Stimulated activated CD4-positive, alpha-beta T cell treated with anti-CD3 and anti-CD28 coated beads, Interleukin-4, amount 100 ng/mL, for 48 hours (primary cell): ENCODE measurements at places on chromosomes 5 and 9.
A peak's percentile ranks its signal among the peaks of the same experiment; 100 is the strongest.

- DNase-seq, result no peak
Observed at GRCh38 chr5:81537905-81538547, 144.1 kb upstream of the ACOT12 start.

GRCh38 chr5:124935065-124935464 lies 188.6 kb upstream of the ZNF608 start:
- DNase-seq, result no peak

- no peak for DNase-seq
Observed at GRCh38 chr5:148937239-148937638, 110.8 kb downstream of the ADRB2 start.

DNA sequence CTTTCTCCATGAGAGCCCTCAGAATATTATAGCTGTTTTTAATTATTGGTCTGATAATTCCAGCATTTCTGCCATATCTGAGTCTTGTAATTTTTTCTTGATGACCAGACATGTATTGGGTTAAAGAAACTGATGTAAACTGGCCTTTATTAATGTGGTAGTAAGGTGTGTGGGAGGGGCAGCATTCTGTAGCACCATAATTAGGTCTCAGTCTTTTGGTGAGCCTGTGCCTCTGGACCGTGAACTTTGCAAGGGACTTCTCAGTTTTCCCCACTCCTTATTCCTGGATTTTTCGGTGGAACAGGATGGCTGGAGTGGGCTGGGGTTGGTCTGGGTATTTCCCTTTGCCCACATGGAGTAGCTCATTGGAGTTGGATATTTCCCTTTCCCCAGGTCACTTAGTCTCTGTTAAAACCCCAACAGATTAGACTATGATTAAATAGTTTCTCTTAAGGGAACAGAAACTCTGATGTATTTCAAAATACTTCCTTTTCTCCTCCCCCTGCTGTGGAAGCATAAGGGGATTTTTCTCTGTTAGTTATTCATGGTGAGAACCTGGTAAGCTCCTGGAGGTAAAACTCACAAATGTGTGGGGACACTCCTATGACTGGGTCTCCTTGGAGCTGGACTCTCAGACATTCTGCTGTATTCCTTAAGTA lies 52.4 kb downstream of the FSD1L start:
- DNase-seq, result no peak

DNA sequence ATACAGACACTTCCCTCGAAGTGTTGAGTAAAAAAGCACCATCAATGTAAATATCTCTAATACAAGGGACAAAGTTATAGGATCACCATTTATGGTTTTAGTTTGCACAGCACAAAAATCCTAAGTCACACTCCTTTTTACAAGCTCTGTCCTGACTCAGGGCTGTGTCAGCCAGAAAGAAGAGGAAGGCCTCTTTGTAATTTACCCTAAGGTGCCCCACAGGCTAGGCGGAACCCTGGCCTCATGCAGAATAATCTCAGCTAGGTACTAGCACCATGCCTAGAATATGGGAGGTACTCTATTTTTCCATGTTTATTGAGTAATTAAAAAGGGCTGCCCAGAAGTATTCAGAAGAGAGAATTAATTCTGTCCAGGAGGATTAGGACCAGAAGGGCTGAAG lies 36.9 kb downstream of the HAVCR1 start:
- DNase-seq, result no peak

- no peak for DNase-seq
Observed at GRCh38 chr5:42825422-42826148, 13.9 kb upstream of the SELENOP start.

GRCh38 chr5:132110930-132111329 lies 37.3 kb downstream of the CSF2 start:
- no peak for DNase-seq

DNA sequence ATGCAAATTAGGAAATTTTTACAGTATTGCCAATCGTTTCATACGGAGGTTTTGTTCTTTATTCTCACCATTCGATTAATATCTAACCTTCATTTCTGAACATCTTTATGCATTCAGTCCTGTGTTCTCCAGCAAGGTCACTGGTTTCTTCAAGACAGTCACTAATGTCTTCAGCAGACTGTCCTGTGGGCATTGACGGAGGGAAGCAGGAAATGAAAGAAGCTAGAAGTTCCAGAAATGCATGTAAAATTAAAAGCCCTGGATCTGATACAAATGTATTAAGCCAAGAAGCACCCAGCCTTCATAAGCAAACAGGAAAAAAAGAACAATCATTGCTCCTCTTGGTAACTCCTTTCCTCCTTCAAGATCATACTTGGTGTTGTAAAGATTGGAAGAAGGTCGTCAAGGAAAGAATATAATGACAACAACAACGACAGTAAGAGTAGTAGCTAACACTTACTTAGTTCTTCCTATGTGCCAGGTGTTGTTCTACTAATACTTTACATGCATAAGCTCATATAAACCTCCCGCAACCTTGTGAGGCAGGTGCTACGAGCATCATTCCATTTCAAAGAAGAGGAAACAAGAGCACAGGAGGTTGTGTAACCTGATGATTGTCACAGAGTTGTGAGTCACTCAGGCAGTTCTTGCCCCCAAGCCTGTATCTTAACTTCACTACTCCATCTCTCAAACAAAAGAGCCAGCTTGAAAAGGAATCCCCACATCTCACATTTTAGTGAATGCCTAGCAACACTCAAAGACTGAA lies 59.9 kb upstream of the CER1 start:
- no peak for DNase-seq

DNA sequence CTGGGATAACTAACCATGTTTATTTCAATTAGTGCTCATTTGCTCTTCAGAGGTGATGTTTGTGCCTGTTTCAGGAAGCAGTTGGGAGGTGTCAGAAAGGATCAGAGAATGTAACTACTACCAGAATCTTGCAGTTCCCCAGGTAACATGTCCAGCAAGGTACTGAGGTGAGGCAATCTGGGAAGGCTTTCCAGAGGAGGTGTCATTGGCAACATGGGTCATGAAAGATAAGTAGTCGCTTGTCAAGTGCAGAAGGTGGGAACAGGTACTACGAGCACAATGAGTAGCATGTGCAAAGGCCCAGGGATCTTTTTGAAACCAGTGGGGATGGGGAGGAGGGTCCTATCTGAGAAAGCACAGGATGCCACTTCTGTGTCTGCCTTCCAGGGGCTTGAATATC lies 4.8 kb downstream of the SMIM23 start:
- DNase-seq, result no peak

DNA sequence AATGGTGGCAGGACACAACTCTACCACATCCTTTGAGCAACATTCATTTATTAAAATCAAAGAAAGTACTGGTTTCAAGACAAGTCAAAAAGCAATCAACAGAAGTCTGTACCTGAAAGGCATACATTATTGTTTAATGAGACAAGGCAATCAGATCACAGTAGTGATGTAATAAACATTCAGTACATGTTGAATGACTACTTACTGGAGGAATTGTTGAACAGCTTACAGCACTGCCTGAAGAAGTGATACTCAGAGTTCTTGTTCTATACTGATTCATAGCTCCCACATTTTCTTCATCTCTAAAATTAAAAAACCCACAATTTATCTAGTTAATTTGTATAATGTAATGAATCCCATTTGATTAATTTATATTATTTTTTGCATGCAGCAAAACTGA lies 18.2 kb downstream of the RIOK2 start:
- no peak for DNase-seq

DNA sequence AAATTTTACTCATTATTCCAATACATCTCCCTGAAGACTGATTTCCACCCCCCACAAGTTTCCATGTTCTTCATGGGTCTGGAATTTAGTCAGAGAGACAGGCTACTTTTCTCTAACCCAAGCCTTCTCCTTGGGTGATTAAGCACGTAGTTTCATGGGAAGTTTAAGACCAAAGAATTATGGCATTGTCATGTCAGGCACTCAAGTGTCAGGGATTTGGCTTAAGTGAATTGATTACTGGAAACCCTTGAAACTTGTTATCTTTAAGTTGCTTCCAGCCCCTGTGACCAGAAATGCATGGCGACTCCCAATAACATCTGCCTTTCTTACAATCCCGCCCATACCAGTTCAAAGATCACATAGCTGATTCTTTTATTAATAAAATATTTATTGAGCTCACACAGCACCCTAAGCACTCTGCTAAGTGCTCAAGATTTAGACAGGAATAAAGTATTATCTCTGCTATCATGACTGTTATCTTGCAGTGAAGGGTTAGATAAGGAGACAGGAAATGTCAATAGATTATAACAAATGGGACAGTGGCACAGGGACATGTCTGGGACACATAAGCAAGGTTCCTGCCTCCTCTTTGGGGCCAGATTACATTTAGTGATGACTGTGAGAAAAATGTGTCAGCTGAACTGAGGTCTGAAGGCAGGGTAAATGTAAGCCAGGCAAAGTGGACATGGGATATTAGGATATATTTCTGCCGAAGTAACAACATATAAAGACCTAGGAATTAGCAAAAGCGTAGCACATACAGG lies 241.2 kb upstream of the TNC start:
- DNase-seq, result no peak

DNA sequence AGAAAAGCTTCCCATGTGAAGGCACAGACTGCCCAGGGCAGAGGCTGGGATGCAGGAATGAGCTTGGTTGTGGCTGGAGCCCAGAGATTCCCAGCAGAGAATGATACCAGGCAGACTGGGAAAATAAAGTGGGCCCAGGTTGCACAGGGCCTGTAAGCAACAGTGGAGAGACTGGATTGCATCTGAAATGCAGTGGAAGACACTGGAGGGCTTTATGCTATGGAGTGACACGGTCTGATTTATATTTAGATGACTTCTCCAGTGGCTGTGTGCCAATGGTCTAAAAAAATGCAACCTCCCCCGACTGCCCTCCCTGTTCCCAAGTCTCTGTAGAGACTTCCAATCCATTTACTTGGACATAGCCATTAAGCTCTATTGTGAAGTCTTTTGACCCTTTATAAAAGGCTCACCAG lies 951.1 kb upstream of the DMAC1 start:
- no peak for DNase-seq

GRCh38 chr5:59712836-59713497 lies 180.6 kb downstream of the PDE4D start:
- no peak for DNase-seq

GRCh38 chr5:12477554-12477953 lies 573.3 kb upstream of the CTNND2 start:
- no peak for DNase-seq

DNA sequence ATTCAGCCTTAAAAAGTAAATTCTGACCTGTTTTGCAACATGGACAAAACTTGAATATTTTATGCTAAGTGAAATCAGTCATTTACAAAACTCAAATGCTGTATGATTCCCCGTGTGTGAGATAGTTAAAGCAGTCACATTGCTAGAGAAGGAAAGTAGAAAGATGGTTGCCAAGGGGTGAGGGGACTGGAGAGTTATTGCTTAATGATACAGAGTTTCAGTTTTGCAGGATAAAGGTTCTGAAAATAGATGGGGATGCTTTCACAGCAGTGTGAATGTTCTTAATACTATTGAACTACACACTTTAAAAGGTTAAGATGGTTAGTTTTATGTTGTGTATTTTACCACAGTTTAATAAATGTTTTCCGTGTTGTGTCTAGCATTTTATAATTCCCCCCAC lies 51.2 kb downstream of the SGCD start:
- no peak for DNase-seq

GRCh38 chr5:126875303-126875785 lies 98.4 kb downstream of the LMNB1 start:
- no peak for DNase-seq

DNA sequence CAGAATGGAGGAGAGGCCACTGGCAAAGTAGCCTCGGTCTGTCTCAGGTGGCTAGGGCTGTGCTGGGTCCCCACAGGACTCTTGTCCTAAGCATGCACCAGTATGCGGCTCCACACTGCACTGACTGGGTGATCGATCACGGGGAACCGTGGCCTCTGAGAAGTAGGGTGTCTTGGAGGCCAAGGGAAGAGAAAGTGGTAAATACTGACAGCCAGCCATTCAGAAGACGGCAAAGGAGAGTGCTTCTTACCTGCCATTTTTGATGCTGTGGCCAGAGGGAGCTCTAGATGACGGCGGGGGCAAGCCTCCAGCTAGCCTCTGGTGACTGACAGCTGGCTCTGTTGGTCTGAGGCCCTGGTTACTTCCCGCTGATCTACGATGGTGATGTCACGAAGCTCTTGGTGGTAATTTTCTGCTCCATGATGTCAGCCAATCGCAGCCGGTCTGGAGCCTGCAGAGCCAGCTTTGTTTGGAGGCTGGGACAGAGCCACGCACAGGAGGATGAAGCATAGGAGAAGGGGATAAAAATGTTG lies 40.4 kb upstream of the GADD45G start:
- DNase-seq, result no peak

DNA sequence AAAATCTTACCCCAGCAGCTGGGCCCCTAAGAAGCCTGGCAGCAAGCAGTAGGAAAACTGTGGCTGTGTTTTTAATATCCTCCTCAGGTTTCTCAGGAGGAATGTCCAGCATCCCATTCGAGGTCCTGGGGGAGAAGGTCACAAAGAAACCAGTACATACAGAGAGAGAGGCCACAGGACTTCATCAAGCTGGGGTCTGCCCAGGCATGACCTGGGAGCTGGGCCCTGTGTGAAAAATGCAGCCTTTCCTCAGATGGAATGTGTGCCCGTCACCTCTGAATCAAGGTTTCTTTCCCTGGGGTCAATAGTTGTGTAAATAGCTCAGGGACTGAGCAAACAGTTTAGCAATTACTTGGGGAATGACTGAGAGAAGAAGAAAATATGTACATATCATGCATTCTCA lies 33.9 kb upstream of the RAD23B start:
- DNase-seq, result no peak

- DNase-seq, result no peak
Observed at GRCh38 chr5:53913941-53914340, 353.5 kb downstream of the NDUFS4 start.

- DNase-seq, result no peak
Observed at GRCh38 chr5:34564710-34565235, 91.4 kb upstream of the RAI14 start.

- no peak for DNase-seq
Observed at GRCh38 chr5:180675036-180675635, 25.7 kb upstream of the FLT4 start.

- peak; percentile 40 for DNase-seq
Observed at GRCh38 chr5:32312197-32312594, 543 bp downstream of the MTMR12 start.

GRCh38 chr5:59055745-59056448 lies 473.0 kb downstream of the RAB3C start:
- DNase-seq, result no peak

- no peak for DNase-seq
Observed at GRCh38 chr5:55173687-55174230, 782 bp upstream of the CDC20B start.

GRCh38 chr9:71552480-71552879 lies 215.8 kb downstream of the CEMIP2 start:
- no peak for DNase-seq

GRCh38 chr9:104997536-104997935 lies 69.6 kb upstream of the ABCA1 start:
- DNase-seq, result no peak

- DNase-seq, result no peak
Observed at GRCh38 chr5:54975701-54976100, 9.7 kb downstream of the ESM1 start.

GRCh38 chr9:112299514-112299913 lies 33.9 kb downstream of the PTBP3 start:
- no peak for DNase-seq

DNA sequence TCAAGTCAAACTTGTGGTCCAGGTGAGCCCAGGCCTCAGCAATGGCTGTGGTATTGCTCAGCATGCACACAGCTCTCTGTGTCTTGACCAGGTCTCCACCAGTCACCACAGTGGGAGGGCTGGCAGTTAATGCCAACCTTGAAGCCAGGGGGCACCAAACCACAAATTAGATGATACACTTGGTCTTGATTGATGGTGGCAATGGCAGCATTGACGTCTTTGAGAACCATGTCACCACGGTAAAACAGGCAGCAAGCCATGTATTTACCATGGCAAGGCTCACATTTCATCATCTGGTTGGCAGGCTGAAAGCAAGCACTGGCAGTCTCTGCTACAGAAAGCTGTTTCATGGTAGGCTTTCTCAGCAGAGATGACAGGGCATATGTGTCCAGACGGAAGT lies 40.0 kb downstream of the NIM1K start:
- DNase-seq, result no peak
